ENCODE measurements at places on chromosomes 6 and 20. TPM values are rescaled to one million over a fixed set of nuclear protein-coding genes. Genes with fewer than 3 reads are reported as not detected.

The MOG gene
- total RNA-seq: not detected

The FAM50B gene
- 2.8 TPM for total RNA-seq

- H3K27me3 ChIP-seq: no peaks in the 10 kb centered on the region
- peaks cover 20% of the 10 kb centered on the region for H3K4me1 ChIP-seq
- no peak for DNase-seq
- H3K4me3 ChIP-seq: no peak overlapping the region
- peaks cover 3% of the 10 kb centered on the region for H3K36me3 ChIP-seq
These were observed 66.9 kb downstream of the COL19A1 start for GRCh38 chr6:69933239-69933638.

DNA sequence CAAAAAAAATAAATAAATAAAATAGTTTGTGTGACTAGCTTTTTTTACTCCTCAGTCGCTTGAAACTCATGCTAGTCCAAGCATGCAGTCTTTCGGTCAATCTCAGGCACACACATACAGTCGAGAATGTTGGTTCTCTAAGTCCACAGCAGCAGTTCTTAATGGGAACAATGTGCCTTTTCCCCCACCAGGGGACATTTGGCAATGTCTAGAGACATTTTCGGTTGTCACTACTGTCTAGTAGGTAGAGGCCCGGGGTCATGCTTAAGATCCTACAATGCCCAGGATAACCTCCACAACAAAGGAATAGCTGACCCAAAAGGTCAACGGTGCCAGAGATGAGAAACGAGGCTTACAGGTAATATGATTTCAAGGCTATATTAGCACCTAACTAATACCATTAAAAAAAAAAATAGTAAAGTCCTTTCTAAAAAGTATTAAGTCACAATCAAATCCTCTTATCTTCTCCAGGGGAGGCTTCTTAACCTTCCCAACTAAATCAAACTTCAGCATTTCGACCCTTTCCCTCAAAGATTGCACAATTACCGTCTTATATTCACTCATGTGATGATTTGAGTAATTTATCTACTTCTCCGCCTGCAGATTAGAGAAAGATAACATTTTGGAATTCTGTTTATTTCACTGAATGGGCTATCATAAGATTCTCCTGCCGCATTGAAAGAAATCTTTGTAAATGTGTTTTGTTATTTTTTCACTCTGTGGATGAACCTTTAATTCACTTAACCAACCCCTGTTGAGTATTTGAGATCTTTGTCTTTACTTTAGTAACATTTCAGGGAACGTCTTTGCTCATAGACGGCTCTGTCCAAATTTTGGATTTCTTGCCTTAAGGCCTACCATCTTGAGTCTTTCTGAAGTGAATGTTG lies 8.1 kb upstream of the SALL4 start:
- DNase-seq: no peak
- H3K4me3 ChIP-seq: no peak overlapping the region
- H3K4me1 ChIP-seq: peaks cover 19% of the 10 kb centered on the region
- H3K27ac ChIP-seq: no peak overlapping the region

DNA sequence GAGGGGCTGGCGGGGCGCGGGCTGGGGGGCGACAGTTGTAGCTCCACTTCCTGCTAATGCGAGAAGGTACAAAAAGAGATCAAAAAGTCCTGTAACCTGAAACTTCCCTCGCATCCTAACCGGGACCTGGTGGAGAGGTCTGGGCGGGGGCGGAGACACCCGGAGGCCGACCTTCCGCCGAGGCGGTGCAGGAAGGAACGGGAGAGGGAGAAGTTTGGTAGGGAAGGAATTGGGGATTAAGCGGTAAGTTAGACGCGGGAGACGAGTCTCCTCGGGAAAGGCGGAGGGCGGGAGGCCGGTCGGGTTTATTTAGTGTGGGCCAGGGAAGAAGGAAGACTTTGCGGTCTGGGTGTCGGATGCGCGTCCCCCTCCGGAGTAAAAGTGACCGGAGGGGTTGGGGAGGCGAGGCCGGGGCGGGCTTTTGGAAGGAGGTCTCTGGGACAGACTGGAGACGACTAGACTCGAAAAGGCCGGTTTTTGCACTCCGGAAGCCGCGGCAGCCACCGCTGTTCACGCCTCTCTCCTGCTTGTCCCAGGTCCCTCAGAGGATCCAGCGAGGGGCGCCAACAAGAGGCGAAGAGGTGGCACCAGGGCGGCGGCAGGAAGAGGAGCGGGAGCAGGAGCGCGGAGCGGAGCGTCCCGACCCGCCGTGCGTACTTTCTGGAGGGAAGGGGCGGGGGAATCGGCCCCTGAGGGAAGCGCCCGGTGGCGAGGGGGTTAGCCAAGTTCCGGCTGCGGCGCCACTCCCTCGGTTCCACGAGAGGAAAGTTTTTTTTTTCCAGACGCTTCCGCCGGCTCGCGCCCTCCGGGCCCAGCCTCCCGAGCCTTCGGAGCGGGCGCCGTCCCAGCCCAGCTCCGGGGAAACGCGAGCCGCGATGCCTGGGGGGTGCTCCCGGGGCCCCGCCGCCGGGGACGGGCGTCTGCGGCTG lies 734 bp downstream of the TPBG start:
- H3K4me3 ChIP-seq: peak overlapping the region; percentile 97
- H3K27ac ChIP-seq: peak overlapping the region; percentile 97
- peaks cover 21% of the 10 kb centered on the region for H3K27me3 ChIP-seq
- peaks cover 4% of the 10 kb centered on the region for H3K36me3 ChIP-seq
- DNase-seq: peak; percentile 45

GRCh38 chr20:9035126-9035525 lies 33.8 kb upstream of the PLCB4 start:
- DNase-seq: no peak
- H3K4me1 ChIP-seq: no peaks in the 10 kb centered on the region
- H3K4me3 ChIP-seq: no peak overlapping the region
- H3K27ac ChIP-seq: no peak overlapping the region
- H3K36me3 ChIP-seq: no peaks in the 10 kb centered on the region
- H3K27me3 ChIP-seq: no peaks in the 10 kb centered on the region
